ENCODE measurements at places on chromosomes 16 and 17. TPM values are rescaled to one million over a fixed set of nuclear protein-coding genes. Genes with fewer than 3 reads are reported as not detected.

Gene CCL4
- total RNA-seq, result not detected

Gene CD300H
- not detected for total RNA-seq

Gene LDAF1
- 34.8 TPM for total RNA-seq

Gene UBTF
- total RNA-seq, result 23.7 TPM

Gene HIGD1B
- not detected for total RNA-seq

Gene TCAP
- total RNA-seq, result 1.3 TPM

Gene PPY
- total RNA-seq, result not detected

Gene TMEM88
- total RNA-seq, result 13.8 TPM

Gene SGCA
- 1.5 TPM for total RNA-seq

Gene KRTAP2-3
- total RNA-seq, result not detected

Gene KRT23
- total RNA-seq, result 0.60 TPM

Gene SNAI3
- 0.71 TPM for total RNA-seq

Gene NR1D1
- total RNA-seq, result 0.87 TPM

Gene CMTM4
- 25.9 TPM for total RNA-seq

Gene CBFA2T3
- 0.22 TPM for total RNA-seq

DNA sequence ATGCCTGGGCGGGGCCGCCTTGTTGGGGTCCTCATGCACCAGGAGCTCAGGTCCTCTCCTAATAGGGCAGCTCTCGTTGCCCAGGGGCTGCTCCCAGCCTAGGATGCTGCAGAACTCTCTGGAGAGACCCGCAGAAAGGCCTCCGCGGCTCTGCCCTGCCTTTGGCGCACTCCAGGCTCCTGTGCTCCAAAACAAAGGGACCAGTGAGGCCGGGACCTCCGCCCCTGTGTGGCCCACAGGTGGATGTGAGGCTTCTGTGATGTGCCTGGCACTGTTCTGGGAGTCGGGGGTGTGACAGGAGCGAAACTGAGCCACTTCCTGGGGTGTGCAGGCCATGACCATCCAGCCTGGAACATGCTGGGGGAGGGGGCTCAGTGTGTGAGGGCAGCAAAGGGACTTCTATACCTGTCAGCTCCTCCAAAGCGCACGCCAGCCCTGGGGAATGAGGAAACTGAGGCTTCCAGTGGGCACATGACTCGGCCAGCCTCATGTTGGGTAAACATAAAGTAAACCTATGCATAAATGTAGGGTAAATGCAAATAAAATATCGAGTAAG lies 153.2 kb downstream of the IRF8 start:
- H3K4me3 ChIP-seq, result no peak overlapping the region
- H3K4me1 ChIP-seq, result no peaks in the 10 kb centered on the region
- no peaks in the 10 kb centered on the region for H3K36me3 ChIP-seq
- DNase-seq, result no peak

- H3K27ac ChIP-seq, result no peak overlapping the region
- no peaks in the 10 kb centered on the region for H3K4me1 ChIP-seq
- no peak overlapping the region for H3K4me3 ChIP-seq
- DNase-seq, result no peak
- H3K36me3 ChIP-seq, result peaks cover 8% of the 10 kb centered on the region
Measured at GRCh38 chr17:2289878-2290478, 13.6 kb downstream of the SMG6 start.

DNA sequence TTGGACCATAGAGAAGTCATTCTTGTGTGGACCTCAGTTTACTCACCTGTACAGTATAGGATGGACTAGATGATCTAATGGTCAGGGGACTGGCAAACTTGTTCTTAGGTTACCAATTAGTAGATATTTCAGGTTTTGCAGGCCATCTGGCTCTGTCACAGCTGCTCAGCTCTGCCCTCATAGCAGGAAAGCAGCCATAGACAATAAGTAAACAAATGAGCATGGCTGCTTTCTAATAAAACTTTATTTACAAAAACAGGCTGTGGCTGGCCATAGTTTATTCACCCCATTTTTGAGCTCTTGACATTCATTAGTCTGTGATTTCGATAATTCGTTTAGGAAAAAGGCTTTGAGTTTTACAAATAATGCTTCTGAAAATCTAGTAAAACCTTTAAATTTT lies 12.7 kb downstream of the BPTF start:
- H3K4me3 ChIP-seq, result no peak overlapping the region
- H3K4me1 ChIP-seq, result no peaks in the 10 kb centered on the region
- DNase-seq, result no peak
- no peaks in the 10 kb centered on the region for H3K36me3 ChIP-seq
- no peak overlapping the region for H3K27ac ChIP-seq

GRCh38 chr16:86087011-86087895 lies 188.3 kb downstream of the IRF8 start:
- no peaks in the 10 kb centered on the region for H3K27me3 ChIP-seq
- DNase-seq, result no peak
- no peaks in the 10 kb centered on the region for H3K4me1 ChIP-seq
- H3K36me3 ChIP-seq, result no peaks in the 10 kb centered on the region
- no peak overlapping the region for H3K27ac ChIP-seq

GRCh38 chr16:778447-778846 lies 9.7 kb downstream of the RPUSD1 start:
- H3K36me3 ChIP-seq, result no peaks in the 10 kb centered on the region
- H3K27ac ChIP-seq, result no peak overlapping the region
- H3K27me3 ChIP-seq, result peaks cover 42% of the 10 kb centered on the region
- H3K4me1 ChIP-seq, result no peaks in the 10 kb centered on the region
- DNase-seq, result no peak

- no peak overlapping the region for H3K4me3 ChIP-seq
- H3K27ac ChIP-seq, result no peak overlapping the region
- H3K4me1 ChIP-seq, result peaks cover 10% of the 10 kb centered on the region
- H3K36me3 ChIP-seq, result no peaks in the 10 kb centered on the region
Measured at GRCh38 chr17:1190751-1191331, 11.1 kb upstream of the ABR start.

GRCh38 chr16:1961651-1962067 lies 2.3 kb downstream of the NDUFB10 start:
- peaks cover 24% of the 10 kb centered on the region for H3K4me1 ChIP-seq
- H3K27me3 ChIP-seq, result no peaks in the 10 kb centered on the region
- no peaks in the 10 kb centered on the region for H3K36me3 ChIP-seq
- DNase-seq, result no peak

DNA sequence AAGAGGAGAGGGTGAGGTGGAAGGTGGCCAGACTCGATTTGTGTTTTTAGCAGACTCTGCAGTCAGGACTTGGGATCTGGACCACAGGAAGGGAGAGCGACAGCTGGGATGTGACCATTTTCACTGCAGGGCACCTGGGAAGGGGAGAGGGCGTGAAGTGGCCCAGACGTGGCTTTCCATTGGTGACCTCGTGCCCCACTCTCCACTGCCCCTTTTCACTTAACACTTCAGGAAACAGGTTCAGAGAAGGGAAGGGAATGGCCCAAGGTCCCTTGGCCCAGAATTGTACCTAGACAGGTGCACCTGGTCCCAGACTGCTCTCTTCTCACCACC lies 22.9 kb upstream of the MPRIP start:
- H3K27ac ChIP-seq, result no peak overlapping the region
- no peaks in the 10 kb centered on the region for H3K27me3 ChIP-seq
- H3K36me3 ChIP-seq, result no peaks in the 10 kb centered on the region

- H3K27ac ChIP-seq, result no peak overlapping the region
- H3K27me3 ChIP-seq, result no peaks in the 10 kb centered on the region
- H3K4me1 ChIP-seq, result no peaks in the 10 kb centered on the region
- no peak overlapping the region for H3K4me3 ChIP-seq
Measured at GRCh38 chr17:70251706-70252105, 82.4 kb downstream of the KCNJ2 start.

- peaks cover 62% of the 10 kb centered on the region for H3K4me1 ChIP-seq
- no peak overlapping the region for H3K4me3 ChIP-seq
- DNase-seq, result peak; percentile 63
- H3K27me3 ChIP-seq, result no peaks in the 10 kb centered on the region
- peak overlapping the region; percentile 38 for H3K27ac ChIP-seq
Measured at GRCh38 chr17:77420804-77421629, 280.2 kb downstream of the SEC14L1 start.

DNA sequence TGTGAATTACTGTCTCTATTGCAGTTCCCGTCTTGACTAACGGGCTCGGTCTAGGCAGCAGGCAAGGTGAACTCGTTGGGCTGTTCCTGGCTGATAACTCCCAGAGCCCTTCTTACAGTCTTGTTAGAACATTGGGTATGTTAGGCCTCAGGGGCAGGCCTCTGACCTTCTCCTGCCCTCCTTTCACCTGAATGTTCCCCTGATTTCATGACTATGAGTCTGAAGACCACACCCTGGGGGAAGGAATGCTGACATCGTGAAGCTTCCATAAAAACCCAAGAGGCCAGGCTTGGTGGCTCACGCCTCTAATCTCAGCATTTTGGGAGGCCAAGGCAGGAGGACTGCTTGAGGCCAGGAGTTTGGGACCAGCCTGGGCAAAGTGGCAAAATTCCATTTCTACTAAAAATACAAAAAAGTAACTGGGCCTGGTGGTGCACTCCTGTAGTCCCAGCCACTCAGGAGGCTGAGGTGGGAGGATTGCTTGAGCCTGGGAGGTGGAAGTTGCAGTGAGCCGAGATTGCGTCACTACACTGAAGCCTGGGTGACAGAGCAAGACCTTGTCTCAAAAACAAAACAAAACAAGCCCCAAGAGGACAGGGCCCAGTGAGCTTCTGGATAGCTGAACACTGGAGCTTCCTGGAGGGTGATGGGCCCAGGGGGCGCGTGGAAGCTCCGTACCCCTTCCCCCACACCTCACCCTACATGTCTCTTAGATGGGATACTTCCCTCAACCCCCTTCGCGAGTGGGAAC lies 47.8 kb upstream of the FBXO47 start:
- H3K27ac ChIP-seq, result no peak overlapping the region
- DNase-seq, result no peak
- H3K4me1 ChIP-seq, result peaks cover 19% of the 10 kb centered on the region
- H3K27me3 ChIP-seq, result no peaks in the 10 kb centered on the region
- no peak overlapping the region for H3K4me3 ChIP-seq
- H3K36me3 ChIP-seq, result no peaks in the 10 kb centered on the region

- no peaks in the 10 kb centered on the region for H3K27me3 ChIP-seq
- H3K4me1 ChIP-seq, result peaks cover 17% of the 10 kb centered on the region
- DNase-seq, result peak; percentile 31
Measured at GRCh38 chr16:11560701-11561453, 25.8 kb downstream of the LITAF start.

DNA sequence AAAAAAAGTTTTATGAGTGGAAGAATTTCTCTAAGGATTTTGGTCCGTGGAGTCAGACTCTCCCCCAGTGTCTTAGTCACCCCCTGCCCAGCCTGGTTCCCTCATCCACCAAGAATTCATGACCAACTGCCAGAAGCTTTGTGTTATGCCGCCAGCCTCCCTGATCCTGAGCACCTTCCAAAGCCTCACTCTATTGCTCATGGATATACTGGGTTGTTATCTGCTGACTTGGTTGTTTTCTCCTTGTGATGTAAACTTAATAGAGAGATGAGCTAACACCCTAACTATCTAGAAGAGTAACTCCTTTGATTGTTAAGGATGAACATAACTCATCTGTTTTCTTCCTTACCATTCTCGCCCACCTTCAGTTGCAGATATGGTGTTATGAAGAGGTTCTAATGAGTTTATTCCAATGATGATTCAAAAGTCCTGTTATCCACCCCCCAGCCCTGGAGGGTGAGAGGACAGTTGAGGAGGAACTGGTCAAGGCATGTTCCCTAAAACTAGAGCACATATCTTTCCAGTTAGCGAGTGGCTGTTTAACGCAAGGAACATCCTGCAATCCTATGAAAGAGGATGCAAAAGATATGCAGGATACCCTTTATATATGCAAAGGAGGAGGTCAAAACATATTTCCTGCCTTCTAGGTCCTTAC lies 1.5 kb upstream of the PSMD3 start:
- DNase-seq, result no peak
- no peaks in the 10 kb centered on the region for H3K36me3 ChIP-seq
- no peak overlapping the region for H3K4me3 ChIP-seq
- H3K4me1 ChIP-seq, result peaks cover 13% of the 10 kb centered on the region
- peaks cover 7% of the 10 kb centered on the region for H3K27me3 ChIP-seq

GRCh38 chr16:23753908-23754593 lies 775 bp upstream of the CHP2 start:
- peak; percentile 72 for DNase-seq
- peak overlapping the region; percentile 45 for H3K4me3 ChIP-seq
- no peaks in the 10 kb centered on the region for H3K36me3 ChIP-seq
- H3K4me1 ChIP-seq, result peaks cover 9% of the 10 kb centered on the region
- no peak overlapping the region for H3K27ac ChIP-seq
- H3K27me3 ChIP-seq, result peaks cover 26% of the 10 kb centered on the region

DNA sequence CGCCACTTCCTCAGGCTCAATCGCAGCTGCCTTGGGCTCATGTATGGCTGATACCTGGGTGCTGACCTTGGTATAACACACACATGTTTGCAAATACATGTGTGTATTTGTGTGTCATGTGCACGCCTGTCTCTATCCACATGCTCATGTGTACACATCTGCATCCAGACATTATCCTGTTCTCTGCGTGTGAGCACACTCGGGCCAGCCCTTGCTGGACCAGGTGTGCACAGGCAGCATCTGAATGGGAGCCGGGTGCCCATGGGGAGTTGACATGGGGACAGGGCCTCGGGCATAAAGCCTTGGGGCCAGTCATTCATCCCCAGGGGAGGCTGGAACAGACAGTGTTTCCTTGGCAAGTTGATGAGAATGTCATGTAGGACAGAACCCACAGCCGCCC lies 29.1 kb upstream of the CRHR1 start:
- H3K27me3 ChIP-seq, result peaks cover 39% of the 10 kb centered on the region
- H3K36me3 ChIP-seq, result no peaks in the 10 kb centered on the region
- no peak overlapping the region for H3K4me3 ChIP-seq
- no peak for DNase-seq

DNA sequence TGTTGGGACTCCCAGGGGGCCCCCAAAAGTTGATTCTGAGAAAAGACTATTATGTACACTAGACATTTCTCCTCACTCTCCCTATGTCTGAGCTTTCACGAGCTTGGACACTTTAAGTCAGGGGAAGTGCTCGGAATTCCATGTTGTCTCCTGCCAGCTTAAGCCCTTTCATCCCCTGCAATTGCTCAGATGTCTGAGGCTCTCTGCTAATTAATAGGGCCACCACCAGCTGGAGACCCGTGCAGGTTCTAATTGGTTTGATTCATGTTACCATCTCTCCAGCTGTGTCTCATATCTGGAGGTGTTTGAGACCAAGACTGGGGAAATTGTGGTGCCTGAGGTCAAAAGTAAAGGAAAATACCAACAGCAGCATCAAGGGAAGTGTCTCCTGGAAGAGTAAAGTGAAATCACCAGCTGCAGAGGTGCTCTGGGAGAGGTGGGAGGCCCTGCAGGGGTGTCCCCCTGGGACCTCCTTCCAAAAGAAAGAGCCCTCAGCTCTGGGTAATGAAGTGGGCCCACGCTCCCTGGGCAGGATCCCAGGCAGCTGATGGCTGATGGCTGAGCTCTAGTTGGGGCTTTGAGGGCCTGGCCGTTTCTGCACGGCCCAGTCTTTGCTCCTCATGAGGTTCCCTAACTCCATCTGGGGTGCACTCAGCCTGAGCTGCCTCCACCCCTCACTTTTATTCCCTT lies 5.8 kb upstream of the UTS2R start:
- H3K27me3 ChIP-seq, result peaks cover 17% of the 10 kb centered on the region
- no peak for DNase-seq
- H3K4me3 ChIP-seq, result no peak overlapping the region
- H3K4me1 ChIP-seq, result peaks cover 17% of the 10 kb centered on the region

Data from neural progenitor cell (in vitro differentiated cells).